Body of pancreas (tissue), 4 donors: ENCODE measurements at places on chromosomes 16 and 17.

GRCh38 chr17:69047368-69048263 lies 13.1 kb downstream of the ABCA9 start:
- peak overlapping the region; percentile 85 for H3K27ac ChIP-seq
- no peaks in the 10 kb centered on the region for H3K36me3 ChIP-seq
- peaks cover 49% of the 10 kb centered on the region for H3K4me1 ChIP-seq
- no peak overlapping the region for H3K4me3 ChIP-seq
- no peaks in the 10 kb centered on the region for H3K27me3 ChIP-seq

GRCh38 chr16:86216591-86216990 lies 293.7 kb upstream of the FOXF1 start:
- no peaks in the 10 kb centered on the region for H3K36me3 ChIP-seq
- no peaks in the 10 kb centered on the region for H3K27me3 ChIP-seq
- peaks cover 54% of the 10 kb centered on the region for H3K4me1 ChIP-seq
- no peak for DNase-seq
- no peak overlapping the region for H3K4me3 ChIP-seq

GRCh38 chr17:33811984-33812577 lies 443.0 kb upstream of the CCL2 start:
- H3K4me1 ChIP-seq, result no peaks in the 10 kb centered on the region
- H3K36me3 ChIP-seq, result no peaks in the 10 kb centered on the region
- no peak overlapping the region for H3K4me3 ChIP-seq
- no peak overlapping the region for H3K27ac ChIP-seq

DNA sequence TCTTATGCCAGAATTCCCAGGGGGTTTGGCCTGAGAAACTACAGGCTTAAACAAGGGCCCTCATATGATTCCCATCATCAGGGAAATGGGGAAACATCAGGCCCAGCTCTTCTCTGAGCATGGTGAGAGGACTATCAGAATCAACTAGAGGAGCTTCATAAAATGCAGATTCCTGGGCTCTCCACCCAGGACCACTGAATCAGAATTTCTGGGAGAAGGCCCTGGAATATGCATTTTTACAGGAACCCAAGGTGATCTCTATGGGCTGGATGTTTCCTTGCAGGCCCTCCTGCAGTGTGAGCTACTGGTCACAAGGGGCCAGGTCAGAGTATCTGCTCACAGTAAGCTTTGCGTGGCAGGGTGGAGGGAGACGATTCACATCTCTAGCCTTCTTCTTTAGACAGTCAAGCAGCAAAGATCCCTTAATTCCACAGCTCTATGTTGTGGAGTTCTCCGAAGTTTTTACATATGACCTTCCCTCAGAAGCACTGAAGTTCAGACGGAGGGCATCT lies 38.8 kb upstream of the HOXB13 start:
- no peak overlapping the region for H3K27ac ChIP-seq
- H3K36me3 ChIP-seq, result no peaks in the 10 kb centered on the region
- H3K4me1 ChIP-seq, result no peaks in the 10 kb centered on the region
- no peaks in the 10 kb centered on the region for H3K27me3 ChIP-seq
- no peak for DNase-seq

DNA sequence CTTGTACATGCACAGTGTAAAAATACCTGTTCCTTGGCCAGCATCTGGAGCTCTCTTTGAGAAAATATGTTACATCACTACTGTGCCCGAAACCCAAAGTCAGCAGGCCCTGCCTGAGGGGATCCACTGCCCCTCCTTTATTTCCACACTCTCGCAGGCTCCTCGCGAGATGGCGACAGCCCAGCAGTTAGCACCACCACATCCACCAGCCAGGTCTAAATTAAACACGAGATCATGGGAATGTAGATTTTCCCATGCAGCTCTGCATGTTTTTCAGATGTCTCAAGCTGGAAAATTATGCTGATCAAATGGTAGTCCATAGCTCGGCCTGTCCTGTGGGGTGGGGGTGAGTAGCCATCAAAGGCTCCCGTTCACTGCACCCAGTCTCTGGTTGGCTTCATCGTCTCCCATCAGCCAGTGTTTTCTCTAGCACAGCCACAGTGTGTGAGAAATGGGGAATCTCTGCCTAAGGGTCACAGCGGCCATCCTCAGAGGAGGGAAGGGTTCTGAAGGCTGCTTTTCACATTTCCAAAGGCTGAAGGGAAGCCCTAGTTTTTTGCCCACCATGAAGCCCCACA lies 34.7 kb downstream of the EPN2 start:
- H3K4me3 ChIP-seq, result no peak overlapping the region
- H3K27ac ChIP-seq, result no peak overlapping the region
- DNase-seq, result no peak
- H3K36me3 ChIP-seq, result no peaks in the 10 kb centered on the region

DNA sequence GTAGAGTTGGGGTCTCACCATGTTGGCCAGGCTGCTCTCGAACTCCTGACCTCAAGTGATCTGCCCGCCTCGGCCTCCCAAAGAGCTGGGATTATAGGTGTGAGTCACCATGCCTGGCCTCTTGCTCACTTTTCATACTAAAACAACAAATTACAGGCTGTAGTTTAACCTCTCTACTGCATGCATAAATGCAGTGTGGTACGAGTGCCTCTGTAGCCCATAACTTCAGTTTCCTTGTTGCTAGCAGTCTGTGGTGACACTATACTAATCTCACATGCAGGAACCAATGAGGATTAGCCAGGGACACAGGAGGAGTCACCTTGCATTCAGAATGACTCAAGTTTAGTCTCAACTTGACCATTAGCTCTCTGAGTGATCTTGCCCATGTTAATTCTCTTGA lies 20.1 kb downstream of the HMOX2 start:
- H3K27ac ChIP-seq, result no peak overlapping the region
- DNase-seq, result no peak
- peaks cover 61% of the 10 kb centered on the region for H3K4me1 ChIP-seq
- H3K4me3 ChIP-seq, result no peak overlapping the region

- no peak for DNase-seq
- H3K27ac ChIP-seq, result no peak overlapping the region
- H3K36me3 ChIP-seq, result no peaks in the 10 kb centered on the region
- no peaks in the 10 kb centered on the region for H3K27me3 ChIP-seq
- peaks cover 7% of the 10 kb centered on the region for H3K4me1 ChIP-seq
These were observed 20.3 kb downstream of the NF1 start for GRCh38 chr17:31114956-31115555.

- H3K4me1 ChIP-seq, result no peaks in the 10 kb centered on the region
- DNase-seq, result no peak
- H3K27me3 ChIP-seq, result no peaks in the 10 kb centered on the region
These were observed 49.3 kb upstream of the TNRC6C start for GRCh38 chr17:77909236-77909635.
